Left forelimb (tissue), 1 donor: ENCODE measurements at places on chromosomes 5 and 9.

- DNase-seq = no peak
Measured at GRCh38 chr9:88952976-88953375, 38.3 kb upstream of the S1PR3 start.

DNA sequence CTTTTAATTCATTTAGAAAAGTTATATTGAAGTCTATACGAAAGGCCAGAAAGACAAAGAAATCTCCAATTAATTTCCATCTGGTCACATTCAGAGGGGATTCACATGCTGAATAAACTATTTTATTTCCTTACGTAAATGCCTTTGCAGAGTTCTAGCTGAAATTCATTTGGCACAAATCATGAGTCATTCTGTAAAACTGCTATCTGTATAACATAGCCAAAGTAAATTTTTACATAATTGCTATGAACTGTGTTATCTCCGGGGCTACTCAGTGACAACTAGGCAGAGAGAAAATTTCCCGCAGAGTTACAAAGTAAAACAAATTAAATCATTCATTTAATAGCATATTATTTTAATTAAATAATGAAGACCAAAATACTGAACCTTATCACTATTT lies 463.2 kb upstream of the ADAMTS16 start:
- DNase-seq = no peak

GRCh38 chr5:147391781-147392180 lies 118.1 kb downstream of the DPYSL3 start:
- no peak for DNase-seq

DNA sequence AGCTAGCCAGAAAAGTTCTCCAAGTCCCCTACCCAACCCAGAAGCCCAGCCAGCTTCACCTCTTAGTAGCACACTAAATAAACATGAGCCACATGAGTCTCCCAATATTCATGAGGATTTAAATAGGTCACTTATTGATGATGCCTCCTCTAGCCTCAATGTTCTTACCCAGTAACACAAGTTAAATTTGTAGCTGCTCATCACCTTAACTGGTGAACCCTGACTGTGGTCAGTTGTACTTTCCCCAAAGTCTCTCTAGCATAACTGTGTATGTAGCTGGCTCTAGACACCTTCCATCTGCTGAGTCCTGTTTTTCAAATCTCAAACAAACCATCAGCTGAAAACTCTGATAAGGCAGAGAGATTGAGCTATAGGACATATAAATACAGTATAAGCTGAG lies 100.3 kb upstream of the ELAVL2 start:
- no peak for DNase-seq

DNA sequence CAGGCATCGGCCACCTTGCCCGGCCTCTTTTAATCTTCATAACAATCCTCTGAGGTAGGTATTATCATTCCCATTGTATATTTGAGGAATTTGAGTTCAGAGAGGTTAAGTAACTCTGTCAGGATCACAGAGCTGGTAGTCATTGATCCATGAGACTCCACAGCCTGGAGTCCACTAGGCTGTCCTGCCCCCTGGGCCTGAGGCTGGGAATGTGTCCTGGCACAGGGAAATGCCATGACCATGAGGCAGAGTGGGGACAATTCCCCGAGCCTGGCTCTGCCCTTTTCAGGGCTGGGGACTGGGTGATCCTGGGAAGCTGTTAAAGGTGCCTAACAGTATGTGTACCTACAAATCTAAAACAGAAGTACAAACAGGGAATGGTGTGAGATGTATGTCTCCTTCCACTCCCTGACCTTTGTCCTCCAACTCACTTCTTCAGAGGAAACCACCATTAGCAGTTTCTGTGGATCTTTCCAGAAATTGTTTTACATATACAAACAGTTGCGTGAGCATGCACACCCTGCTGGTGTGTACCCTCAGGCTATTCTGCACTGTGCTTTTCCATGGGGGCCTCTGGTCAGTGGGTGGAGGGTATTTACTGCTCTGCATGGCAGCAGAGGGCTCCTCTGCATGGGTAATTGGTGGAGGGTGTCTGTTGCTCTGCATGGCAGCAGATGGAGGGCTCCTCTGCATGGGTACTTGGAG lies 53.8 kb downstream of the NDST1 start:
- DNase-seq = no peak

DNA sequence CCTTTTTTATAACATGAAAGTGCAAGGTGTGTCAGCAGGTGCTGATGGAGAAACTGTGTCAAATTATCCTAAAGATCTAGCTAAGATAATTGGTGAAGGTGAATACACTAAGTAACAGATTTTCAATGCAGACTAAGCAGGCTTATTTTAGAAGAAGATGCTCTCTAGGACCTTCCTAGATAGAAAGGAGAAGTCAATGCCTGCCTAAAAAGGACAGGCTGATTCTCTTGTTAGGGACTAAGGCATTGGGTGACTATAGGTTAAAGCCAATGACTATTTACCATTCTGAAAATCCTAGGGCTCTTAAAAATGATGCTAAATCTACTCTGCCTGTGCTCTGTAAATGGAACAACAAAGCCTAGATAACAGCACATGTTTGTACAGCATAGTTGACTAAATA lies 1682.4 kb downstream of the MAT2B start:
- no peak for DNase-seq

DNA sequence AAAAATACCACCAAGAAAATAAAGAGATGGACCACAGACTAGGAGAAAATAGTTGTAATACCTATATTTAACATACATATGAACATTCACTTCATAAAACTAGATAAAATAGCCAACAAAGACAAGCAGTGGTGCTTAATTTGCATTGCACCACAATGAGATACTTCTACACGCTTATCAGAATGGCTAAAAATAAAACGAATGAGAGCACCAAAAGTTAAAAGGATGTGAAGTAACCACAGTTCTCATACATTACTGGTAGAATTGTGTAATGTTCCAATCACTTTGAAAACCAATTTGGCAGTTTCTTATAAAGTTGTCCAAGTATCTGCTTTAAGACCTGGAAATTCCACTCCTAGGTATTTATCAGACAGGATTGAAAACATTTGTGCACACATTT lies 198.9 kb upstream of the SGCD start:
- no peak for DNase-seq
